ENCODE measurements at places on chromosomes 3 and 15.

DNA sequence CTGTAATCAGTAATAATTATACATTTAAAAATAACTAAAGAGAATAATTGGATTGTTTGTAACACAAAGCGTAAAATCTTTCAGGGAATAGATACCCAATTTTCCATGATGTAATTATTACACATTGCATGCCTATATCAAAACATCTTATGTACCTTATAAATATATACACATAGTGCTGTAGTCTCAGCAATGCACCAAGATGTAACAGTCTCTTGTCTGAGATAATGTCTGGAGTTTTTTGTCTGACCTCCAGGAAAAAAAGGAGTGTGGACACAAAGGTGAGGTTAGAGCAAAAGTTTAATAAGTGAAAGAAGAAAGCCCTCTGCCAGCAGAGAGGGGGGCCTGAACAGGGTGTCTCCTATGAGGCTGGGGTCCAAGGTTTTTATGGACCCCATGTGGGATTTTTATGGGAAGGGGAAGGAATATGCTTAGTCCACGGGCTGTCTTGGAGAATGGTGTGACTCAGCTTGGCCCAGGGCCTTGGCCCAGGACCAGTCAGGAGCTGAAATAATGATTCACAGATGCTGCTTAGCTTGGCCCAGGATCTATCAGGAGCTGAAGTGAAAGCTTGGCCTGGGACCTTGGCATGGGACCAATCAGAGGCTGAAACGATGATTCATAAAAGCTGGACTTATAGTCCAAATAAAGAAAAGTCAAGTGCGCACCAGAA lies 545.0 kb downstream of the ZPLD1 start:
- no peak for DNase-seq

DNA sequence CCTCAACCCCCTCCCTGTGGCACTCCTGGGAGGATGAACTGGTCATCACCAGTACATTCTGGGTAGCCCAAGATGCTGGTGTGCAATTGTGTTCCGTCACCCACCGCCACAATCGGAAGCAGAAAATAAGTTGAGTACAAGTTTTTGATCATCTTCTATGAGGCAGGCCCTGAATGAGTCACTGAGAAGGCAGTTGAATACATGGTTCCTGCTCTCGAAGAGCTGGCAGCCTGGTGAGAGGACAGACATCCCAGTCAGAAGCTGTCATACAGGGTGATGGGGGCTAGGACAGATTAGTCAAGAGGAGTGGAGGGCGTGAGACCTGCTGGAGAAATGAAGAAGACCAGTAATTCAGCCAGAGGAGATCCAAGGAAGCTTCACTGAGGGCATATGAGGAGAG lies 6.2 kb downstream of the CEMIP start:
- no peak for DNase-seq

GRCh38 chr15:62431008-62431797 lies 266.1 kb upstream of the C2CD4B start:
- no peak for DNase-seq

GRCh38 chr3:194333981-194334320 lies 17.2 kb downstream of the CPN2 start:
- DNase-seq = no peak

GRCh38 chr3:12946251-12946648 lies 104.9 kb upstream of the RPL32 start:
- DNase-seq = no peak

DNA sequence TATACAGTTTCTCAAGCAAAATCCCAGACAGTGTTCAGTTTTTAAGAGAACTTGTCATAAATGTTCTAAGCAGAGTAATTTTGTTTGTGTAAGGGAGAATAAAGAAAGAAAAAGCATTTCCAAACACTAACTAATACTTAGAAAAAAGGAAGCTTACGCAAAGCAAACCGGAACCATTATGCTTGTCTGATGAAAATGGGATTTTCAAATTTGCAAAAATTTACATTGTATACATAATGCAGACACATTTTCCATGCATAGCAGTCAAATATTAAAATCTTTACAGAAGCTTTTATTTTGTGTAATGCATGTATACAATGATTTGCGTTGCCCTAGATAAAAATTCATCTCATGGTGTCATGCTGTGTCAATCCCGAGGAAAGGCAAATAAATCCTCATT lies 229.0 kb downstream of the SLC9A9 start:
- DNase-seq = no peak

GRCh38 chr15:73677146-73677607 lies 7.0 kb upstream of the CD276 start:
- DNase-seq = peak; percentile 33

DNA sequence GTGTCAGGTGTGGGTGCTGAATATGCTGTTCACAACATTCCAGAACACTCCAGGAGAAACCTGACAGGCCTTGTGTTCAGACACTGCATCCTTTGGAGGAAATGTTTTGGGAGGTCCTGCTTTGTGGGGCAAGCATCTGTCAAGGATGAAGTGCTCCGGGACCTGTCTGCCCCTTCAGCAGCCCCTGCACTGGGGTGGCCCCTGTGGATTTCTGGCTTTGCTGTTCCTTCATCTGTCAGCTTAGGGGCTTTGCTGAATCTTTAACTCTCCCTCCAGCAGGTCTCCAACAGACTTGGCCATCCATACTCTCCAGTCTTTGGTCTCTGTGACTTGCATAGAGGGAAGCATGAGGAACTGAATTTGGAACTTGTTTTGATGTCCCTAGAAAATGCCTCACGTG lies 3.1 kb downstream of the PRR23E start:
- DNase-seq = no peak

DNA sequence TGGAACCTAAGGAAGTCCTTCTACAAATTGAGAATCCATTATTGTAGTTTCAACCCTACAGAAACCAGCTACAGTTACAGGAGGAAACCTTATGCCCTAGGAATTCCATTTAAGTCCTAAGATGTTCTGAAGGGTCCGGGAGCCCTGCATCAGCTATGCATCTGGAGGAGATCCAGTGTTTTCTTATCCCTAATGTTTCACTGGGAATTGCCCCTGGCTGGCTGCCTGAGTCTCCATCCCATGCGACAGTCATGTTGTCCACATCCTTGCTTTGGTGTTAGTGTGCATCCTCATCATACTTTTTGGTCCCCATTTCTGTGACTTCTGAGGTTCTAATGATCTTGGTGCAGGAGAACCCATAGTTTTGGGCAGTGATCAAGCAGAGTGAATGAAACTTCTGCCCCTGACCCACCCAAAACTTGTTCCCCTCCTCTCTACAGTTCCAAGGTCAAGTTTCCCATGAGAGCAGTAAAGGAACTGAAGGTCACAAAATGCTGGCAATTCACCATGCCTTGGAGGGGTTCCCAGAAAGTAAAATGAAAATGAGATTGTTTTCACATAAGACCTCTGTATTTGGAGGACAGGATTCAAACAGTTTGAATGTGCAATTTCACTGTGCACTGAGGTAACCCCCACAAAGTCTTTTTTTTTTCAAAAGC lies 121.9 kb upstream of the PHLDB2 start:
- DNase-seq = no peak

- DNase-seq = peak; percentile 38
Measured at GRCh38 chr3:71127052-71127831, 456.3 kb downstream of the FOXP1 start.

DNA sequence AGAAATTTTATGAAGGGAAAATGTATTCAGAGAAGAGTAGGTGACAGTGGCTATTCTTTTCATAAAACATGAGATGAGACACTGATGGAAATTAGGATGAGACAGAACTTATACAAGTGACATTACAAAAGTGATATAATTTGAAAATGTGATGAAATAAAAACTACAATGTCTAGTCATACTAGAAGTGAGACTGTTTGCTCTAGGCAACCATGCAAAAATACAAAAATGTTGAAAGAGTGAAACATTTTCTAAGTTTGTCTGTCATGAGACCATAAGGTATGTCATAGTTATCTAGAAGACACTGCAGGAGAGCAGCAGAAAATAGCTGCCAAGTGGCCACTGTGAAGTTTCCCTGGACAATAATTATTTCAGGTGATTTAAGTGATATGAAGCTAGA lies 459.5 kb downstream of the DIPK2A start:
- no peak for DNase-seq

Data from stimulated activated naive CD4-positive, alpha-beta T cell treated with Interleukin-2 at 50 U/mL for 16 hours (primary cell).